ENCODE measurements at places on chromosomes 12 and 14.

GRCh38 chr14:103508521-103509329 is 13.9 kb downstream of the CKB start:
- no peak for DNase-seq

DNA sequence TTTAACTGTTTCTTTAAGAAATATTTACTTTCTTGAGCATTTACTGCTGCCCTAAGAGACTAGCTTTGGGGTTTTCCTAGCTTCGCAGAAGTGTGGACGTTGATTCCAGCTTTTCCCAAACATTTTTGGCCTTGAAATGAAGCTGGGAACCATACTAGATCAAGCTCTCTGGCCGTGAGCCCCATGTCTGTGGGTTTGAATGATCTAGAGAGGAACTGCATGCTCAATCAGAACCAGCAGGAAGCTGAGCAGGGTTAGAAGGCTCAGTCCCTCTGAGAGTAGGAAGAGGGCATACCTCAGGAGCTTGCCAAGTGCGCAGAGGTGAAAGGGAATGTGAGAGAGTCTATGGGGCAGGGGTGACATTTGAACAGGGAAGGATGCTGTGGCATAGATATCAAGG is 292.1 kb downstream of the CACNA1C start:
- no peak for DNase-seq

DNA sequence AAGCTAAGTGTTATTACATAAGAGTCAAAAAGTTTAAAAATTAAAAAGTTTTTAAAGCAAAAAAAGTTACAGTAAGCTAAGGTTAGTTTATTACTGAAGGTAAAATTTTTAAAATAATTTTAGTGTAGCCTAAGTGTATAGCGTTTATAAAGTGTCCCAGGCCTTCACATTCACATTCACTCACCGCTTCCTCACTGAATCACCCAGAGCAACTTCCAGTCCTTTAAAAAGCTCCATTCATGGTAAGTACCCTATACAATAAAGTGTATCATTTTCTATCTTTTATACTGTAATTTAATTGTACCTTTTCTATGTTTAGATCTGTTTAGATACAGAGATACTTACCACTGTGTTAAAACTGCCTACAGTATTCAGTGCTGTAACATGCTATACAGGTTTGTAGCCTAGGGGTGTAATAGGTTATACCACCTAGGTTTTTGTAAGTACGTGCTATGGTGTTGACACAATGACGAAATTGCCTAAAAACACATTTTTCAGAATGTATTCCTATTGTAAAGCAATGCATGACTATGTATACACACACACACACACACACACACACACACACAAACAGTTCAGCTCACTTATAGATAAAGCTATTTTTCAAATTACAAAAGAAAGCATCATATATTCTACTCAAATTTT is 3.7 kb downstream of the CLEC14A start:
- no peak for DNase-seq

- DNase-seq = no peak
Measured at GRCh38 chr12:3668479-3669165, 84.3 kb downstream of the CRACR2A start.

GRCh38 chr12:50276912-50277671 is 6.2 kb downstream of the LIMA1 start:
- no peak for DNase-seq

DNA sequence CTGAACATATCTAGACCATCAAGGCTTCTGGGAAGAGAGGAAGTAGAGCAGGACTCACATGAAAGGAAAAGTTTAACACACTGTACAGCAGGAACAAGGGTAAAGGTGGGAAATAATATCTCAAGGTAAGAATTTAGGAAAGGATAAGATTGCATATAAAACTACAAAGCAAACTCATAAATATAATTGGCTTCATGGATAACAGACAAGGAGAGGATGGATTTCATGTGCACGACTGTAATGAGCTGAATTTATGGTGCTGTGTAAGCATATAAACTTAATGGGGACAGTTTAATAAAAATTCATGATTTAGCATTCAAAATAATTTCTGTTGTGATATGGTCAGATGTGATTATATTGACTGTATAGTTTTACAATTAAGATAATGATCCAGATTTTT is 298.0 kb downstream of the GXYLT1 start:
- no peak for DNase-seq

- DNase-seq = no peak
Measured at GRCh38 chr12:68281322-68282077, 28.1 kb upstream of the IL22 start.

GRCh38 chr14:90429754-90430153 is 32.9 kb downstream of the CALM1 start:
- no peak for DNase-seq

DNA sequence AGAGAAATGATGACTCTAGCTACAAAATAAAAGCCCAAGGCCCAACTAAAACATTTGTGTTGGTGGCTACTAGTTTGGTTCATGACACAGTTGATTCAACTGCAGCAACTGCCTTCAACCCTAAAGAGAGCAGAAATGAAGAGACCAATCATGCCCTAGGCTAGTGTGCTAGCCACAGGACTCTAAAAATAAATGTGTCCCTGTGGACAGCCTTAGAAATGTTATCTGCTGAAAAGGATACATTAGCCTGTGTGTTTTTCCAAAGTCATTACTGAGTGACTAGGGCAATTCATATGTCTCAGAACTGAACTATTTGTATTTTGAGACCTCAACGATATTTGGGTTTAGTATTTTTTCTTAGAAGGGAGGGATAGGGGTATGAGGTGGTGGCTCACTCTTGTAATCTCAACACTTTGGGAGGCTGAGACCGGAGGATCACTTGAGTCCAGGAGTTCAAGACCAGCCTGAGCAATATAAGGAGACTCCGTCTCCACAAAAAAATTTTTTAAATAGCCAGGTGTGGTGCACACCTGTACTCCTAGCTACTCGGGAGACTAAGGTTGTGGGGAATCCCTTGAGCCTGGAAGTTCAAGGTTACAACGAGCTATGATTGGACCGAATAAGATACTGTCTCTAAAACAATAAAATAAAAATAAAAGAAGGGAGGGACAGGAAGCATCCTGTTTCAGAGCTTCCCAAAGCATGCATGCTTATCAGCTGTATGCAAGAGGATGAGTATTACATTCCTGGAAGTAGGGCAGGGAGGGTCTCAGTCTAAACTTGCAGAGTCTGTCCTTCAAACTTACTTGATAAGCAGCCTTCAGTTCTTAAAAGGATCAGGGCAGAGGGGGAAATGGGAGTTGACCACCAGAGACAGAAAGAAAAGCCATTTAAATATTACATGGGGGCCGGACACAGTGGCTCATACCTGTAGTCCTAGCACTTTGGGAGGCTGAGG is 29.6 kb upstream of the NAP1L1 start:
- no peak for DNase-seq

DNA sequence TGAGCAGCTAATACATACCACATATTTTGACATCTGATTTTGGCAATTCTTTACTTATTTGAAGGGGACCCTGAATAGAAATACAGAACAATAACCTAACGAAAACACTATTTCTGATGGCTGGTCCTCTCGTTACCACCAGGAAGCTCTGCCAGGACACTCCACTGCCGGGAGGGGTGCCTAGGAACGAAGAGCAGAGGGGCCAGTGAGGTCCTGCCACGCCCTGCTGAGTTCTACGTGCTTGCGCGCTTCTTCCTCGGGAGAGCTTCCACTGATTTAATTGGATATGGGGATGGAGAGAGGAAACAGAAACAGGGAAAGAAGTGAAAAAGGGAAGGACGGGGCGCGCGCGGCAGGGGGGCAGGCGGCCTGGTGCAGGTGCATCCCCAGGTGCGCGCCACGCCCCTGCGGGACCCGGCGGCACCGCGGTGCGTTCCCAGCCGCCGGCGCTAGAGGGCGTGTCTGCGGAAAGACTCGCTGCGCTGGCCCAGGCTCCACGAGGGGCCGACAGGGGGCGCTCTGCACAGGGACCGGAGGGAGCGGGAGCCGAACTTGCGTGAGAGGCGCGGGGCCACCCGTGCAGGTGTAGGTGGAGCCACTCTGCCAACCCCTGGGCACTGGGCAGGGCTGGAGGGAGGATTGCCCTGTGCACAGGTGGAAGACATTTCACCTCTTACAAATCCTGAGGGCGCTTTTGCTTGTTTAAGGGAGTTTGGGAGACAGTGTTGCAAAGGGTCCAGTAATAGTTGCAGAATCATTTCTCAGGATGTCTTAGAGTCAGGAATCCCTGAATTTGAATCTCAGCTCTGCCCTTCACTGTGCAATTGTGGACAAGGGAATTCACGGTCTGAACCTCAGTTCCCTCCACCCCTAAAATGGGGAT is 986.3 kb upstream of the TMEM132C start:
- no peak for DNase-seq

GRCh38 chr12:89243771-89244170 is 108.5 kb downstream of the DUSP6 start:
- no peak for DNase-seq

- no peak for DNase-seq
Measured at GRCh38 chr14:101717663-101718490, 43.6 kb upstream of the PPP2R5C start.

- DNase-seq = no peak
Measured at GRCh38 chr14:92441751-92442504, 71.7 kb upstream of the RIN3 start.

DNA sequence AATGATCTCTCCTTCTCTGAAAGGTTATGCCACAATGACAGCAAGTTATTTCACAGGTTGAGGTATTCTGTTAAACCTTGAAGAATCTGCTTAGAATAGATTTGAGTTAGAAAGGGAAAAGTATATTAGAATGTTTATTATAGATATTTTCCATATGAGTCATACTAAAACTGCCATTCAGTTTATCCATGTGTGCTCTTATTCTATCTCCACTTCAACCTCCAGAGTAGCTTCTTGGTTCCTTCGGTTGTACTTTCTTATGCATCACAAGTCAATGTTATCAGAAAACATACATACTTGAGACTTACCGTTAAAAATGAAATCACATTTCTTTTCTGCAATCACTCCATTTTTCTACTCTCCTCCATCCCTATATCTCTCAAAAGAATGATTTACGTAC is 197.7 kb downstream of the BCAT1 start:
- DNase-seq = no peak

DNA sequence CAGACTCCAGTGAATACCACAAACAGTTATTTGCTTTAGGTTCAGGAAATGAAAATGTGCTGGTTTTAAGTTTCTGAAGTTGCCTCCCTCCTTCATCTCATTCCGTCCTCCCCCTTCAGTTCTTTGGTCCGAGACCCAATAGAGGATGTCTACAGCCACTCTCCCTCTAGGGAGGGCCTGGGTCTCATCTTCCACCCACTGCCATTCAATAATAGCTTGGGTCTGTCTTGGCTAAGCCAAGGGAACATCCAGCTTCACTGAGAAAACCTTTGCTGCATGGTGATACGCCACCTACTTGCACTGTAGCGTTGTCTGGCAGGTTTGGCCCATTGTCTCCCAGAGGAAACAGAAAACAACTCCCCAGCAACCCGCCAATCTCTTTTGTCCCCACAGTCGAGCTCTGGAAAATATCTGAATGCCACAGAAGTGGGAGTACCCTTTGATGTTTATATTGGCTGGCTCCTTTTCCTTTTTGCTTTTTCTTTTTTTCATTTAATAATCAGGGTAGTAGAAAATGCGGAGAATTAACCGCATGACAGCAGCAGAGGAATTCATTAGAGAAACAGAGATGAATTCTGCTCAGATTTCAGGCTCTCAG is 380.1 kb downstream of the RAD51B start:
- no peak for DNase-seq

DNA sequence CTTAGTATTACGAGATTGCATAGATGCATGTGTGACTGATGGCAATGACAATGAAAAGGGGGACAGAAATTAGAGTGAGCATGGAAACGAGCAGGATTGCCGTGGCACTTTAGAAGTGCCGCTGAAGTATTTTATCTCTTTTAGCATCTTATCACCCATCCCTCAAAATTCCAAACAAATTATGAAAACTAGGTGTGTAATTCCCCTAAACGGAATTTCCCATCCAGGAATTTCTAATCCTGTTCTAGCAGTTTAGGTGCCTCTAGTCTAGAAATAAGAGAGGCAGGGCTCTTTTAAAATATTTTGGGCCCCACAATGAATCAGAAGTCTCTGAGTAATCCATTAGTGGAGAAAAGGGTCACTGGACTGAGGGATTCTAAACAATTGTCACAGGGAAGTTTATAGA is 947 bp downstream of the TMEM52B start:
- DNase-seq = no peak

GRCh38 chr12:116691636-116692035 is 46.2 kb downstream of the SPRING1 start:
- no peak for DNase-seq

GRCh38 chr14:63275611-63276010 is 43.1 kb downstream of the GPHB5 start:
- no peak for DNase-seq

DNA sequence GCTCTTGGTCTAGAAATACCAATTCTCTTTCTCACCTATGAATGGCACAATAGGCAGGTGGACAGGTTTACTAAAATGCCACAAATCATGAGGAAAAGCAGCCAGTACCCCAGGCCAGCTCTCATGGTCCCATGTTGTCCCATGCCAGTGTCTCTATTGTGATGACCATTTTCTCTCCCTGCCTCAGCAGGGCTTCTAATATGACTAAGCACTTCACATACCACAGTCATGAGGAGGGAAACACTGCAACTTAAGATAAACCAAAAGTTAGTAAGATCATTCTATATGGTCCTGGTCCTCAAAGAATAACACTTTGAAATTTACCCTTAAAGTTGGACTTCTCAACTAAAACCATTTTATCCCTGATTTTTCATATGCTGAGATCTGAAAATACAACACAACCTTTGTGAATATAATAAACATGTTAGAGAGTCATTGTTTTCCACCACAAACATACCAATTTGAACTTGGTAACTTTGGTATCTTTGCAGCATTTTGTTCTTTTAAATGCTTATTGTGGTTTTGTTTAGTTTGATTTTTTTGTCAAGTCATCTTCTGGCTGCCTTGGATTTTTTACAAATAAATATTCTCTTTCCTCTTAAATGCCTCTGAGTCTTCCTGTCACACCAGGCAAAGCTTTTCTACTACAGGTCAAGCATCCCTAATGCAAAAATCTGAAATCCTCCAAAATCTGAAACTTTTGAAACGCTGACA is 3.6 kb downstream of the TTC5 start:
- DNase-seq = no peak

- DNase-seq = no peak
Measured at GRCh38 chr12:55017416-55017925, 2.3 kb upstream of the NEUROD4 start.

GRCh38 chr12:28110329-28110728 is 79.9 kb upstream of the CCDC91 start:
- no peak for DNase-seq

- DNase-seq = no peak
Measured at GRCh38 chr12:1343422-1343821, 251.0 kb downstream of the FBXL14 start.

- no peak for DNase-seq
Measured at GRCh38 chr14:52876806-52877205, 74.0 kb downstream of the FERMT2 start.

GRCh38 chr12:104420868-104421267 is 35.9 kb upstream of the CHST11 start:
- DNase-seq = no peak

GRCh38 chr14:44099743-44100488 is 407.2 kb downstream of the FSCB start:
- no peak for DNase-seq

DNA sequence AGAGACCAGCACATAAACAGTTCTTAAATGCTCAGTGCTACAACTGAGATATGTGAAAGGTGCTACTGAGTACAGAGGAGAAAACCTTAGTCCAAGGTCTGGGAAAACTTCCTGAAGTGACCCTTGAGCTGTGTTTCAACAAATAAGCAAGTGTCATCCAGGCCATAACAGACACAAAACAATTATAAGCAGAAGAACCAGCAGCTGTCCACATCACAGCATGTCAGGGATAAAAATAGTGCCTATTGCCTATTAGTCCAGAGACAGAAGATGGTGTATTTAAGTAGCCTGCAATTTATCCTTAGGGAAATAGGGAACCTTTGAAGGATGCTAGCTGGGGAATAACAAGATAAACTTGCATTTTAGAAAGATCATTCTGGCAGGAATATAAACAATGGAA is 237.8 kb downstream of the SPTSSA start:
- DNase-seq = no peak
